Stimulated activated CD4-positive, alpha-beta T cell treated with anti-CD3 and anti-CD28 coated beads, Interleukin-2, amount 100 ng/mL, for 24 hours (primary cell): ENCODE measurements at places on chromosomes 2 and 18.

- DNase-seq = no peak
Observed at GRCh38 chr18:59898609-59899297, 1.0 kb upstream of the PMAIP1 start.

DNA sequence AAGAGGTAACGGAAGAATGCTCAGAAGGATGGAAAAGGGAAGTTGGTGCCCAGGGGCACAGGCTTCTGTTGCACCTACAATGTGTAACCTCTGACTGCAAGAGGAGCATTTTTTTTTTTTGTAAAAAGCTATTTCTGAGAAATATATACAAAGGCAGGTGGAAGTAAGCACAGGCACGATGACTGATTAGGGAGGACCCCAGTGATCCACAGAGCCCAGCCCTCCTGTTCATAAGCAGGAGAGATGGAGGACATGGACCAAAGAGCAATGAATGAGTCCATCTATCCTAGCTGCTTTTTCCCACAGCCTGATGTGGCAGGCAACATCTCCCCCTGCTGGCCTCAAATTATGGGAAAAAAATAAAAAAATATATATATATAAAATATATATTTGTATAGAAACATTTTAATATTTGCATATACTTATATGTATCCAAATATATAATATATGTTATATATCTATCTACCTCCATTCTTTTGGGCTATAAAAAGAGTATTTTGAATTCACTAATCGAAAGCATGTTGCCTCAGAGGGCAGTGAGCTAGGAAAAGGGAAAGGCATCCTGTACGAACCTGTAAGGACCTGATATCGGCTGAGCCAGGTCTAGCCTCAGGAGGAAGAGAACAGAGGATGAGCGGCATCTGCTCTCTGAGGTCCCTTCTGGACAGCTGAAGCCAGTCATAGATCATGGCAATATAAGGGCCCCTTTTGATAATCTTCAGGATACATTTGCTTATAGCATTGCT, 166.0 kb upstream of the STK17B start:
- peak; percentile 26 for DNase-seq

DNA sequence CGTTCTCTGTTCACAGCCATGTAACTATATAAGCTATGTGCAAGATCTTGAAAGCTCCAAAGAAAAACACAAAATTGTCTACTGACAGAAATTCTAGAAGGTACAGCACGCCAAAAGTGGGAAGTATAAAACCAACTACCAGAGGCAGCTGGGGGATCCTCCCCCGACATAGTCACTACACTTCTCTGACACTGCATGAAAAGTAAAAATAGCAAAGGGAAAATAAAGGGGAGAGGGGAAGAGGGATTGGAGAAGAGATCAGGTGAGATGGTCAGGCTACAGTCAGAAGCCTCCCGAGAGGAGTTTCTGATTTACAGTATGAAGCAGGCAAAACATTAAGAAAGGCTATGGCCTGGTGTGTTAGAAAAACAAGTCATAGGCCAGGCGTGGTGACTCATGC, 39.8 kb upstream of the PCBP1 start:
- no peak for DNase-seq

DNA sequence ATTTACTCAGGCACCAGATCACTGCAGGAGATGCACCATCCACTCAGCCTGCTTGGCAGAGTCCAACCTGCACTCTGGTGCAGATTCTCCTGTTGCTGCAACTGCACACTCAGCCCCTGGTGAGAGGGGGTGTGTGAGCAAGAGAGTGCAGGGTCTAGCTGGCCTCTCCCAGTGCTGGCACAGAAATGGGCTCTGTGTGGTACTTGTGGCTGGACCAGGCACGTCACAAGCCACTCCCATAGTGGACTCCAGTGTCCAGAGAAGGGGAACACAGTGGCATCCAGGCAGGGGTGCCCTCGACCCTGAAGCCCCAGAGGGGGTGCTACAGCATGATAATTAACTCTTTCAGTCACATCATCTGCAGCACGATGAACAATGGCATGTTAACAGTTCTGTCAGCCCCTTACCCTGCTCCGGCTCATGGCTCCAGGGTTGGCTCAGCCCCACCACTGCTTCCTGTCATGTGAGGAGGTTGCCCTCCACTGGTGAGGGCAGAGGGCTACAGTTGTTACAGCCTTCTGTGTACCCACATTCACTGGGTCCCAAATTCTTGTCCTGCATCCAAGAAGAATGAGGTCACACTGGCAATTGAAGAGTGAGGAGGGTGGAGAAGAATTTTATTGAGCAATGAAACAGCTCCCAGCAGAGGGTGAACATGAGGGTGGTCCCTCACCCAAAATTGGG, 135.7 kb downstream of the EVA1A start:
- DNase-seq = no peak

- DNase-seq = no peak
Observed at GRCh38 chr2:169683054-169683424, 11.2 kb downstream of the CFAP210 start.

DNA sequence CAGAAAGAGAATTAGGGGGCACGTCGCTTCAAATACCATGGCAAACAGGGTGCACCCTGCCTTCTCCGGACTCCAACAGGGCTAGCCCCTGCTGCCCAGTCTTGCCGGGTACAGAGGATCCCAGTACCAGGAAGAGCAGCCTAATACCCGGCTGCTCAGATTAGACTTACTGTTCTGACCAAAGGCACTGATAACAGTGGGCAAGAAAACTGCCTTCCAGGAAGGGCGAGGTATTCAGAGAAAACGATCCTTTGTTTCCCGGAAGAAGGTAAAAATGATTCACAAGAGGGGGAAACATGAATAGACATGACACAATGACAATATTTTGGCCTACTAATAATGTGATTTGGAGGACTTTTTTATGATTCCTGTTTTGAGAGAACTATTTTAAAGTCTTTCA, 99.9 kb downstream of the SS18 start:
- DNase-seq = no peak

- no peak for DNase-seq
Observed at GRCh38 chr2:38370664-38371063, 6.4 kb downstream of the ATL2 start.

DNA sequence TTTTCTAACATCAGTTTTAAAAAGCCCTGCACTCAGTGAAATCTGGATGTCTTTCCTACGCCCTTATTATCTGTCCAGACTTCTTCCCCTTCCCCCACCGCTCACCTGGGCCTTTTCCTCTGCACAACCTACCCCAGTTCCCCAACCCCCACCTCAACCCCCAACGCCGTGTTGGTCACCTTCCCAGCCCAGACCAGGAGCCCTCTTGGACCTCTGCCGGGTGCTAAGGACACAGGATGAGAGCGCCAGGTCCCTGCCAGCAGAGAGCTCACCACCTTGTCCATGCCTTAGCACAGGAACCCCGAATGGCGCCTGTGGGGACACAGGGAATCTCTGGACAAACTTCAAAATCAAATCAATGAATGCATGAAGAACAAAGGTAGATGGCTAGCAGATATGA, 966 bp upstream of the RBM43 start:
- DNase-seq = no peak

DNA sequence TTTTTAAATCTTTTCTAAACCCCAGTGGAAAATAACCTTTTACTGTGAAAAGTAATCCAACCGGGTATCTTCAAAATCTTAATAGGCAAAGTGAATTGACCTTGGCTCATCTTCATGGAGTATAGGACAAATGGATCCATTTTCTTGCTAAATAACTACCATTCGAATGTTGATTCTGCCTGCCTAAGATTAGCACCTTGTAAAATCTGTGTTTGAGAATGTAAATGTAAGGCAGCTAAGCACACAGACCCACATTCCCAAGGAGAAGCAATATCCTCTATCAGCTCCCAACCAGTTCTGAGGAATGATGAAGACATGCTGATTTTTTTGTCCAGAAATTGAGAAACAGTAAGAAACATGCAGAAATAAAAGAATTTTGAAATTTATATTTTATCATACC, 509.8 kb upstream of the SMIM21 start:
- DNase-seq = no peak

DNA sequence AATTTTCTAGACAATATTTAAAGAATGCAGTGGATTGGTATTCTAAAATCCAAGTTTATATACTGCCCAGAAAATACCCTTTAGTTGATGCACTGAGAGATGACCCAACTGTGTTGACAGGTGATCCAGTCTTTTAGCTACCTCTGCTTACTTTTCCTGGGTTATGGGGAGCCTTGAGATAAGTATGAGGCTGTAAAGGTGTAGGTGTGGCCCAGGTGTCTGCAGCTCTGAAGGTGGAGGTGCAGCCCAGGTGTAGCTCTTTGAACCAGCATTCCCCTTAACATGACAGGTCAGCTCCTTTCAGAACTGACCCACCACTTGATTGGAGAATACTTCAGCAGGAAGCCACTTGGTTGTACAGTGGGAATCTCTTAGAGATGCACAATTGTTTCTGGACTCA, 62.3 kb upstream of the ACSL3 start:
- DNase-seq = no peak

- DNase-seq = no peak
Observed at GRCh38 chr2:123502931-123503330, 522.2 kb upstream of the CNTNAP5 start.
